Endodermal cell (in vitro differentiated cells): ENCODE measurements at places on chromosomes 2 and 18. TPM values are rescaled to one million over a fixed set of nuclear protein-coding genes. Genes with fewer than 3 reads are reported as not detected.
A peak's percentile ranks its signal among the peaks of the same experiment; 100 is the strongest.

The CACNB4 gene
- 0.59 and 0.95 TPM in 2 replicates for total RNA-seq

The PLEKHA3 gene
- 15.8 to 23.8 TPM (median 21.2 TPM) in 3 replicates for total RNA-seq

The NOTO gene
- not detected in 3 replicates for total RNA-seq

GRCh38 chr2:142222715-142223114, 91.9 kb upstream of the LRP1B start:
- no peaks in the 10 kb centered on the region for H3K36me3 ChIP-seq
- no peaks in the 10 kb centered on the region for H3K4me1 ChIP-seq

DNA sequence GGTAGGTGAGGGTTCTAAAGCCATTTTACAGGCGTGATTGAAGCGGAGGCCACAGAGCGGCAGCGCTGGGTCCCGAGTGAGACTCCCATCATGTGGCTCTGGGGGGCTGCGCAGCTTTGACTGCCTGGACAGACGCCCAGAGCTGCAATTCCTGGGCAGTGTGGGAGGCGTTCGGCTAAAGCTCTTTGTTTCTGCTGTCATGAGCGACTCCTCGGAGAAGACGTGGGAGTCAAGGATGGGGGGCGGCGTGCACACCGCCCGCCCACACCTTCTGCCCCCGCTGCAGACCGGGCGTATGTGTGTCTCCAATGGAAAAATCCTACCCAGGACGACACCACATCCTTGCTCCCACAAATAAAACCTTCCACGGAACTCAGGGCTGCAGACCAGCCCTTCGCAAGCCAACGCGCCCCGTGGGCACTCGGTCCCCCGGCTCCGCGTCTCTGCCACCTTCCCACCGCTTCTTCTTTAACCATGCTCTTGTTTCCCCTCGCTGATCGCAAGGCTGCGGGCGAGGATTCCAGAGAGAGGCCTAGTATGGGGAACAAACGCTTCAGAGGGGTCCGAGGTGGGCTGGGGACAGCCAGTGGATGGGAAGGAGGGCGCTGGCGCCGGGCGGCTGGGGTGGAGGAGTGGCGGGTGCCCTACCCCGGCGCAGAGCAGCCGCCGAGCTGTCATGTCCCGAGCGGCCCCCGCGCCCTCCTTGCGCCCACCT, 680 bp upstream of the LBH start:
- H3K27me3 ChIP-seq = peaks cover 24% of the 10 kb centered on the region
- peaks cover 18% of the 10 kb centered on the region for H3K4me1 ChIP-seq
- H3K27ac ChIP-seq = peak overlapping the region; percentile 39
- peak overlapping the region; percentile 95 for H3K4me3 ChIP-seq
- peak; percentile 85 for DNase-seq

DNA sequence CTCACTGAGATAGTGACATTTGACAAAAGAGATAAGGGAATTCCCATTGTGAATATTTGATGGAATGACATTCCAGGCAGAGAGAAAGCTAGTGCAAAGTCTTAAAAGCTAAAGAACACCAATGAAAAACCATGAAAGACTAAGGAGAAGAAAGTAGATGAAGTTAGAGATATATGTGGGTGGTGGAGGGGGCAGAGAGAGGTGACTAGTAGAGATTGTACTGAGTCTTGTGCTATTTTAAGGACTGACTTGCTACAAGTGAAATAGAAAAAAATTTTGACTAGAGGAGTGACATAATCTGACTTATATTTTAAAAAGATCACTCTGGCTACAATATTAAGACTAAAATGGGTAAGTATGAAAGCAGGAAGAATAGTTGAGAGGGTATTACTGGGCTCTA, 35.3 kb upstream of the GULP1 start:
- no peaks in the 10 kb centered on the region for H3K27me3 ChIP-seq
- H3K27ac ChIP-seq = no peak overlapping the region
- no peaks in the 10 kb centered on the region for H3K36me3 ChIP-seq
